Activated naive CD4-positive, alpha-beta T cell treated with anti-CD3 and anti-CD28 coated beads for 36 hours (primary cell): ENCODE measurements at places on chromosomes 6 and 20. TPM values are rescaled to one million over a fixed set of nuclear protein-coding genes. Genes with fewer than 3 reads are reported as not detected.

DNA sequence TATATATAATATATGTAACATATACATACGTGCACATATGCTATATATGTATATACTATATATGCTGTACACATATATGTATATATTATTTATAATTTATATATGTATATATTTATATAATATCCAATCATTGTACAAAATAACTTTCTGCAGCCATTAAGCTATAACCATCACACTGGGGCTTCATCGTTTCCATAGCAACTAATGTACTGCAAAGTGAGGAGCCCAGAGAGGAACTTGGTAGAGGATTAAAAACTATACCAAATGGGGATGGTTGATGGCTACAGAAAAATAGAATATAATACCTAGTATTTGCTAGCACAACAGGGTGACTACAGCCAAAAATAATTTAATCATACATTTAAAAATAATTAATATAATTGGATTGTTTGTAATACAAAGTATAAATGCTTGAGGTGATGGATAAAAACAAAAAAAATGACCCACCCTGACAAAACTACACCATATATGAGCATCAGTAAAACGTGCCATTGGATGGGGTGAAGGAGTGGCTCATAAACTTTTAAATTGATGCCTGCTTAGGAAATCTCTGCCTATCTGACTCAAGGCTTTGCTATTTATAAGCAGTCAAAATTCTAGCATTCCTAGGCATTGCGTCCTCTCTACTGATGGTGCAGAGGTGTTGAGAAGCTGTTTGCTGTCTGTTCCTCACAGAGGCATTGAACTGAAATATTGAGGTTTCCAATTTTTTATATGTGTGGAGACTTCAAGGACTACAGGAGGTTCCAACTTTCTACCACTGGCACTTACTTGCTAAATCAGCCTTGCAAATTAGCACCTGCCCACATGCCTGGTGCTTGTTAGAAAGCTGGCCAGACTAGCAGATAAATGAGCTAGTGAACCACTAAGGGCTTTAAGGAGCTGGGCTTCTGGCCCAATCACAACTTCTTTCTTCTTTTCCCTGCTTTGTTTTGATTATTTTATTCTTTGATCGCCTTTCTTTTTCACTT lies 190.1 kb downstream of the SCP2D1 start:
- H3K27me3 ChIP-seq = peaks cover 6% of the 10 kb centered on the region
- no peak for DNase-seq
- no peak overlapping the region for H3K27ac ChIP-seq
- no peak overlapping the region for H3K4me3 ChIP-seq

- peak overlapping the region; percentile 96 for H3K27ac ChIP-seq
- peaks cover 5% of the 10 kb centered on the region for H3K36me3 ChIP-seq
- no peaks in the 10 kb centered on the region for H3K27me3 ChIP-seq
- peak overlapping the region; percentile 66 for H3K4me3 ChIP-seq
Observed at GRCh38 chr6:2862712-2863181, 21.1 kb upstream of the SERPINB1 start.

The TCF21 gene
- total RNA-seq = not detected

DNA sequence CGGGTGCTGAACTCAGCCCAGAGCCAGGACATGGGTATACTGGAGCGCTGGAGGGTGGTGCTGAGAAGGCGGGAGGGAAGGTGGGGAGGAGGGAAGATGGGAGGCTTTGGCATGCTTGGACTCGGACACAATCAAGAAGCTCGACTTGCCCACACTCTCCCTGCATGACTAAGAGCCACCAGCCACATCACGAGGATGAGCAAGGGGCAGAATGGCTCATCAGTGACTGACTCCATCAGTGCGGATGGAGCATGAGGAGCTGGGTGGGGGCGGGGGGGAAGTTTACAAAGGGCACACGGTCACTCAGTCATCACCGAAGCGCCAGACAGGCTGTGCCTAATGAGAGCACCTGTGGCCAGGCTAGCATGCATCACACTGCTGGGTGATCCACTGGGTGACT lies 222.8 kb downstream of the KIF16B start:
- no peak overlapping the region for H3K27ac ChIP-seq
- no peaks in the 10 kb centered on the region for H3K4me1 ChIP-seq
- H3K4me3 ChIP-seq = no peak overlapping the region
- peaks cover 9% of the 10 kb centered on the region for H3K36me3 ChIP-seq
- H3K27me3 ChIP-seq = no peaks in the 10 kb centered on the region
- no peak for DNase-seq

DNA sequence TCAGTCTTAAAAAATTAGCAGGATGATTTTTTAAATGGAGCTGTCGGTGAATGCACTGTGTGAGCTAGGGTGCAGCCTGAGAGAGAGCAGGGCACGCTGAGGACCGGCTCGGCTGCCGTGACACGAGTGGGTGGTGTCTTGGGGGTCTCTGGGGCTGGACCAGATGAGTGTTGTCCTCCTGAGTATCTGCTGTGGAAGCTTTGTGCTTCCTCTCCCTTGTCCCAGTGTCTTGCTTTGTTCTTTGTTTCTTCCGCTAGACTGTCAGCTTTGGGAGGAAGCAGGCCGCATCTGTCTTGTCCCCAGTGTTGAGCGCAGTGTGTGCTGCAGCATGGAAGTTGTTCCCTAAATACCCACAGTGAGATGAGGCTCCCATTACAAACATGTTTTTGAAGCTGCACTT lies 89.4 kb downstream of the RTN4IP1 start:
- H3K4me3 ChIP-seq = no peak overlapping the region
- H3K36me3 ChIP-seq = peaks cover 15% of the 10 kb centered on the region
- H3K4me1 ChIP-seq = peaks cover 40% of the 10 kb centered on the region
- H3K27me3 ChIP-seq = no peaks in the 10 kb centered on the region
- peak overlapping the region; percentile 11 for H3K27ac ChIP-seq
- DNase-seq = no peak
